ENCODE measurements at places on chromosomes 16 and 17.

- no peak for DNase-seq
Observed at GRCh38 chr16:11611871-11612664, 25.3 kb upstream of the LITAF start.

DNA sequence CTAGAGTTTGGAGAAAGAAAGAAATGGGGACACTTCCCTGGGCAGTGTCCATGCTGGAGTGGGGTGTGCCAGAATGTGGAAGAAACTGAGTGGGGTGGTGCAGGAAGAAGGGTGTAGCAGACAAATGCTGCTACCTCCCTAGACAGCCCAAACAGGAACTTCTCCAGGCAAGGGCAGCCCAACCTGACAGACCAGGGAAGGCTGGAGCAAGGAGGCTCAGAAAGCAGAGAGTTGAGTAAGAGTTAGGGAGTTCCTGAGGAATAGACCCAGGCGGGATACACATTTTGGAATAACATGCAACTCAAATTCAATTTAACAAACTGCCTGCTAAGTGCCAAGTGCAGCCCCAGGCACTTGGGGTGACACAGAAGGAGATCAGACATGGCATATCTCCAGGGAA, 1.0 kb upstream of the MYO18A start:
- DNase-seq, result no peak

- DNase-seq, result peak; percentile 74
Observed at GRCh38 chr17:51261024-51261963, 948 bp downstream of the UTP18 start.

DNA sequence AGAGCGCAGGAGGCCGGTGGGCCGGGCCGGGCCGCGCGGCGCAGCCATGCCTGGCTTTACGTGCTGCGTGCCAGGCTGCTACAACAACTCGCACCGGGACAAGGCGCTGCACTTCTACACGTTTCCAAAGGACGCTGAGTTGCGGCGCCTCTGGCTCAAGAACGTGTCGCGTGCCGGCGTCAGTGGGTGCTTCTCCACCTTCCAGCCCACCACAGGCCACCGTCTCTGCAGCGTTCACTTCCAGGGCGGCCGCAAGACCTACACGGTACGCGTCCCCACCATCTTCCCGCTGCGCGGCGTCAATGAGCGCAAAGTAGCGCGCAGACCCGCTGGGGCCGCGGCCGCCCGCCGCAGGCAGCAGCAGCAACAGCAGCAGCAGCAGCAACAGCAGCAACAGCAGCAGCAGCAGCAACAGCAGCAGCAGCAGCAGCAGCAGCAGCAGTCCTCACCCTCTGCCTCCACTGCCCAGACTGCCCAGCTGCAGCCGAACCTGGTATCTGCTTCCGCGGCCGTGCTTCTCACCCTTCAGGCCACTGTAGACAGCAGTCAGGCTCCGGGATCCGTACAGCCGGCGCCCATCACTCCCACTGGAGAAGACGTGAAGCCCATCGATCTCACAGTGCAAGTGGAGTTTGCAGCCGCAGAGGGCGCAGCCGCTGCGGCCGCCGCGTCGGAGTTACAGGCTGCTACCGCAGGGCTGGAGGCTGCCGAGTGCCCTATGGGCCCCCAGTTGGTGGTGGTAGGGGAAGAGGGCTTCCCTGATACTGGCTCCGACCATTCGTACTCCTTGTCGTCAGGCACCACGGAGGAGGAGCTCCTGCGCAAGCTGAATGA, 606 bp downstream of the THAP11 start:
- DNase-seq, result peak; percentile 68

GRCh38 chr17:35161281-35161761, 13.7 kb downstream of the UNC45B start:
- DNase-seq, result peak; percentile 23

DNA sequence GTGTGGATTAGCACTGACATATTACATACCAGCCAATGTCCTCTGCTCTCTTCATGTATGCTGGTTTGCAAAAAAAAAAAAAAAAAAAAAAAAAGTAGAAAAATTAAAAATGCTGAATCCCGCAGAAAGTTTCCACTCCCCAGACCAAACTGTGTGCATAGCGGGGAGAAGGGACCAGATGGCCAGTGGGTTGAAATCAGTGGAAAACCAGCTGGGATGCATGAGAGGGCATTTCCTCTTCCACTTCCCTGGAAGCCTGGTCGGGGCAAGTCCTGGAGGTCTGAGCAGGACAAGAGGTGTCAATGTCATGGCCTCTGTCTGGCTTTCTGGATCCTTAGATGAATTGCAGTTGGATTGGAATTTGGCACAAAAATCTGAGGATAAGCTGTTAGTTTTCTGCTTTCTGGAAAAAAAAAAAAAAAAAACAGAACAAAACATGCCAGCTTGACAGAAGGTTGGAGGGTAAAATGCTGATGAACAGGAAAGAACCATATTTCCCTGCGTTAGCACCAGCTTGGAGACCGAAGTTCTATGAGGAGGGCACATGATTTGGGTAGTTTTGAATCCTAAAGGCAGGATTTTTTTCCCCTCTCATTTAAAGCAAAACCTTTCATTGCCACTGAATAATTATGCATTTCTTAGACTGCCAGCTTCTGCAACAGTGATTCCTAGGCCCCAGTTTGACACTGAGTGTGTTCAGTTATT, 941.5 kb upstream of the EEF2KMT start:
- DNase-seq, result no peak

- DNase-seq, result no peak
Observed at GRCh38 chr16:84266451-84266850, 26.6 kb upstream of the KCNG4 start.

DNA sequence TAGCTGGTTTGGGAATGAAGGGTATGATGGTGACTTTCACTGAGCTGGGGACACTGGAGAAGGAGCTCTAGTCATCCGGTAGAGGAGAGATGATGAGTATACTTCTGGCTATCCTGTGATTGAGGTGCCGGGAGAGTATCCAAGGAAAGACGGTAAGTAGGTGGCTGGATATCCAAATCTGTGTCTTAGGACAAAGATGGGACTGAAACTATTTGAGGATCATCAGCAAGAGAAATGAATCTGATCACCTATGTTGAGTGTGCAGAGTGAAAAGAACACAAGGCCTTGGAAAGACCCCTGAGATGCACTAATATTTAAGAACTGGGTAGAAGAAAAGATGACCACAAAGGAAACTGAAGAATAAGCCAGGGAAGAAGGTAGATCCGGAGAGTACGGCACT, 1.0 kb downstream of the NACA2 start:
- DNase-seq, result no peak

DNA sequence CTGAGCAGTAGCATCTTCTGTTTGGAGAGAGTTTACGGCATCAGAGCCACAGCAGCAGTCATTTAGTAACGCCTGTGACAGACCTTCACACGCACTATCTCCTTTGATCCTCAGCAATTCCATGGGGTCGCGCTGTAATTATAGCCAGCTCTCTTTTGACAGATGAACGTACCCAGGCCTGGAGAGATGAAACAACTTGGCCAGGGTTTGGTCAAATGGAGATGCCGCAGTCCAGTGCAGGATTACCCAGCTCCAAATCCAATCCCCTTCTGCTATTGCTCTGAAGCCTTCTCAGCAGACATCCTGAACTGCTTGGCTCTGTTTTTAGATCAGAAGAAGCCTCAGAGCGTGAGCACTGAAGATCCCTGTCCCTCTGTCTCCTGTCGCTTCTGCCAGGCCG, 83.9 kb downstream of the SOX9 start:
- no peak for DNase-seq

- no peak for DNase-seq
Observed at GRCh38 chr17:62666801-62667591, 39.5 kb downstream of the MRC2 start.

- no peak for DNase-seq
Observed at GRCh38 chr17:34720760-34721159, 141.4 kb downstream of the TMEM132E start.

DNA sequence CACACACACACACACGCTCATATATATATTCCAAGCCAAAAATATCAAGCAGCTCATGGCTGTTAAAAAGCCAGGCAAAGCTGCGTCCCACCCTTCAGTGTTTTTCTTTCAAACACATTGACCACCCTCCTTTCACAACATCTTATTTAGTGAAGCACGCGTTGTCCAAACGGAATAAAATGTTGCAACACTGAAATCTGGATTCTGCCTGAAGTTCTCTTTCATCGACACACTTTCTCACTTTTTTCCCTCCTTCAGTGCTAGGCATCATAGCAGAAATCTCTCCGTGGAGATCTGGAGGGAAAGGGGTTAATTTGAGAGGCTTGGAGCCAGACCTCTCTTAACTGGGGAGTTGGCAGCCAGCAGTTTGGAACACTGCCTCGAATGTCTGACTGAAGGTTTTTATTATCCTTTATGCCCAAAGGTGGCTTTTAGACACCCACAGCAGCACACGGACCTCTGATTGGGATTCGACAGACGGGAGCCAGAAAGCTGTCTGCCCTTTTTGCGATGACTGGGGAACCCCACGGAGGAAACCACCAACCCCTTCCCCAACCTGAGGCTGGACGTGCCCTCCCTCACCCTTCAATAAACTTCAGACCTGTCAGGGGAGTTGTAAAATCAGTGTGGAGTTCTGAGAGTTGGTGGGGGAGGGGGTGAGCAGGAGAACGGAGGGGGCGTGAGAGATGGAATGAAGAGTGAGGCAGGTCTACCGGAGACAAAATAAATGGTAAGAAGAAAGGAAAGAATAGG, 833.6 kb upstream of the SOX9 start:
- DNase-seq, result no peak

- no peak for DNase-seq
Observed at GRCh38 chr16:27965801-27966200, 97.7 kb downstream of the GSG1L start.

- no peak for DNase-seq
Observed at GRCh38 chr17:72492494-72492893, 371.7 kb downstream of the SOX9 start.

- no peak for DNase-seq
Observed at GRCh38 chr16:84758627-84759026, 58.8 kb downstream of the USP10 start.

GRCh38 chr17:70206361-70207010, 37.2 kb downstream of the KCNJ2 start:
- no peak for DNase-seq

DNA sequence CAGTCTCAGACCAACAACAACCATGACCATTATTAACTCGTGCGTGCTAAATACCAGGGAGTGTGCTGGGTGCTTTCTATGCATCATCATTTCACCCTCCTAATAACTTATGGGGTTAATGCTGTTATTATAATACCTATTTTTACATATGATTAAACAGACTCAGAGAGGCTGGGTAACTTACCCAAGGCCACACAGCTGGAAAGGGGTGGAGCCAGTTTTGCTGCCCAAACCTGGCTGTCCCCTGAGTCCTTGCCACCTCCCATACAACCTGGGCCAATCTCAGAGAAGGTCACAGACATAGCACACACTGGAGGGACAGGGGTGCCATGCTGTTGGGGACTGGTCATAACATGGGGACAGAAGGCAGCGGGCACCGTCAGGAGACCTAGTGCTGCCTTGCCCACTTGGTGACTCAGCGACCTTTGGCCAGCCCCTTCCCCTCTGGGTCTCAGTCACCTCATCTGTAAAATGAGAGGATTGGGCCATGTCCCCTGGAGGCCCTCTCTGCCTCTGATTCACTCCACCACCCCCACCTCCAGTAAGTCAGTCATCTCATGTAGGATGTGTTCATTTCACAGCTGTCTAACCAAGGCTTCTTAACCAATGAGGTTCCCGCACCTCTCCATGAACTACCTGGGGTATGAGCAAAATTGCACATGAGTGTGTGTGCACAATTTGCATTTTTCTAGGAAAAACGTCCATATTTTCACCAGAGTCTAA, 11.4 kb upstream of the FADS6 start:
- DNase-seq, result no peak

DNA sequence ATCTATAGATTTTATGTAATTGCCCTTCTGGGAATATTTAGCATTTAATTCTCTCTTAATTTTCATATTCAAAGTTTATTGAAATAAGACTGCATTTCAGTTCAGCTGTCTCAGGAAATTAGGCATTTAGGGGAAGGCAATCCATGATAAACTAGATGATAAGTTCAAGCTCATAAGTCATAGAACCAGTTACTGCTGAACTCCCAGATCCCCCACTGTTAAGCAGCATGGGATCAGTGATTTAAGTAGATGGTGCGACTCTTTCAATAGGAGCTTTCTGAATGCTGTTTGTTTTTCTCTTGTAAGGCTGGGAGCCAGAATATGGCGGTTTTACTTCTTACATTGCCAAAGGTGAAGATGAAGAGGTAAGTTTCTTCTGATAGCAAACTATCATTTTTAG, 23.8 kb downstream of the OGFOD1 start:
- no peak for DNase-seq

- DNase-seq, result no peak
Observed at GRCh38 chr17:7224661-7225111, 4.9 kb downstream of the ACADVL start.

DNA sequence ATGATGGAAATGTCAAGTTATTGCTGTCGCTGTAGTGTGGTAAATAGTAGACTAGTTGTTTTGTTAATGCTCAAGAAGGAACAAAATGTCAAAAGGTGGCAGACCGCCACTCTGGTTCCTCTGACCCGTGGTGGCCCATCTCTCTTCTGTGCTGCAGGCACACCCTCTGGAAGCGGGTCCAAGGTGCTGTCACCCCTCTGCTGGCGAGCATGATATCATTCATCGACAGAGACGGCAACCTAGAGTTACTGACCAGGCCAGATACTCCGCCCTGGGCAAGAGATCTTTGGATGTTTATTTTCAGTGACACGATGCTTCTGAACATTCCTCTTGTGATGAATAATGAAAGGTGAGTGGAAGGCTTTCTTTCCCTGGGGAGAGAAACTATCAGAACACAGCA, 56.8 kb upstream of the ENDOV start:
- DNase-seq, result no peak

GRCh38 chr16:1923299-1924034, 5.3 kb upstream of the HS3ST6 start:
- DNase-seq, result no peak

DNA sequence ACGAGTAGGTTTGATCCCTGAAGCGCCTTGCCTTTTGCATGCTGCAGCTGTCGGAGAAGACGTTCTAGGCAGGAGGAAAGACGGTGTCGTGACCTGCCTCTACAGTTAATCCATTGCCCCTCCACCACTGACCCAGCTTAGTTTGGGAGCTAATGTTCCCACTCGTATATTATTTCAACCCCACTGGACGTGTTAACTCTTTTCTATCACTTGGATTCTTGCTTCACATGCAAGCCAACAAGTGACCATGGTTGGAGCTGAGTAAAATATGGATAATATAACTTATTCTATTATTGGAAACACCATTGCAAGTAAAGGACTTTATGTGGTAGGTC, 681 bp downstream of the CALCOCO2 start:
- no peak for DNase-seq

GRCh38 chr17:65198653-65199382, 61.6 kb downstream of the RGS9 start:
- no peak for DNase-seq

DNA sequence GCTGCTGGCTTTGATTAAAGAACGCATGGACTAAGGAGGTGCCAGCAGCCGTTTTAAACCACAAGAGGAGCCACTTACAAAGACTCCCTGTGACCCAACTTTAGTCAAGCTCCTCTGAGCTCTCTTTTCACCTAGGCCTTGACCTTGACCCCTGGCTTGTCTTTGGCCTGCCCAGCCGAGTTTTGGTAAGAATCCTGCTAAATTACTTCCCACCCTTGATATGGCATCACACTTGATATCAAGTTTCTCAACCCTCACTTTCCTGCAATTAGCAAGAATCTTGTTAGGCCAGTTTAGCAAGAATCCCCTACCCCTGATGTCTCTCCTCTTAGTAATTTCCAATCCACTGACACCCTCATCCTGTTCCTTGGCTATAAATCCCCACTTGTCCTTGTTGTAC, 232.8 kb upstream of the SALL1 start:
- DNase-seq, result no peak

- no peak for DNase-seq
Observed at GRCh38 chr17:79388556-79389295, 222.1 kb downstream of the RBFOX3 start.
